ENCODE measurements at places on chromosomes 2 and 18. TPM values are rescaled to one million over a fixed set of nuclear protein-coding genes. Genes with fewer than 3 reads are reported as not detected.

DNA sequence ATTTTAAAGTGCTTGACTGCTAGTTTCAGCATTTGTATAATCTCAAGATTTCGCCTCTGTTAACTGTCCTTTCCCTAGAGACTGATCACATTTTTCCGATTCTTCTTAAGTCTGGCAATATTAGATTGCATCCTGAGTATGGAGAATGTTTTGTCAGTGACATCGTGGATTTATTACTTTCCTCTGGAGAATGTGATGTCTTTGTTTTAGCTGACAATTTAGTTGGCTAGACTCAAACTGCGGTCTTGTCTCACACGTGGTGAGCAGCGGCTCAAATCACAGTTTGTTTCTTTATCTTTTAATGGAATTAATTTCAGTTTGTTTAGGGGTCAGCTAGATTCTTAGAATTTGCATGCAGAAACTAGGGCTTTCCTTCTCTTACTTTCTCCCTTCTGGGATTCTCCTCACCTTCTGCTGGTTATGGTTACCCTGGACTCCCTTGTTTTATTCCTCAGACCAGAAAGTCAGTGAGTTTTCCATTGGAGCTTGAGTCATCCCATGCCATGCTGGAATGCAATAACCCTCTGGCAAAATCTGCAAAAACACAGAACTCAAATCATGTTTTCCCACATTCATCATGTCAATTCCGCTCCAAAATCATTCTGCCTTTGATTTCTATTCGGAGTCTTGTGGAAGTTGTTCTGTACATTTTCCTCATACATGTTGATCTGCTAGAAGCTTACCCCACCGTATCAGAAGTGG lies 327.2 kb upstream of the TRIB2 start:
- H3K4me3 ChIP-seq, result no peak overlapping the region
- H3K36me3 ChIP-seq, result no peaks in the 10 kb centered on the region

DNA sequence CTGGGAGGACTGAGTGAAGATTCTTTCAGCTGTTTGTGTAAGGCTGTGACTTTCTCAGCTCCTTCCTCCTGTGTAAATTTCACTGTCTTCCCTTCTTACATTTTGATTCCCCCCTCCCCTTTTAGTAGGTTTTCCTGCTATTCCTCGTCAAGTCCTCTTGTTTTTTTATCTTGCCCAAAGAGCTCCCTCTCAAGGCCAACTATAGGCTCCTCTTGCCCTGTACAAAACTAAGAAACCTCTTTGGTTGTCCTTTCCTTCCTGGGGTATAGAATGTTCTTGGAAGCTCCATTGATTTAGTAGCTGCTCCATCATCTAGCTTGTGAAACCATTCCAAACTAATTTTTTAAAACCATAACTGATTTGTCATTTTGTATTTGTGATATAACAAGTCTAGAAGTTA lies 7.3 kb downstream of the CCDC121 start:
- H3K27me3 ChIP-seq, result peaks cover 2% of the 10 kb centered on the region
- no peaks in the 10 kb centered on the region for H3K4me1 ChIP-seq
- DNase-seq, result no peak

DNA sequence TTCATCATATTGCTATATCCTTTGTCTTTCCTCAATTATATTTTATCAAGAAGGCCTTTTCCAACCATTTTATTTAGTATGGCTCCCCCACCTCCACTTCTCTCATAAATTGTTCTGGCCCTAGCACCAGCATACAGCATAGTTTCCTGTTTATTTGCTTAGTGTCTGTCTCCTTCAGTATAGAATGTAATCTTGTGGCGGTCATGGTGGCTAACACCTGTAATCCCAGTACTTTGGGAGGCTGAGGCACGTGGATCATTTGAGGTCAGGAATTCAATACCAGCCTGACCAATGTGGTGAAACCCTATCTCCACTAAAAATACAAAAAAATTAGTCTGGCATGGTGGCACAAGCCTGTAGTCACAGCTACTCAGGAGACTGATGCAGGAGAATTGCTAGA lies 39.6 kb upstream of the CLASP1 start:
- H3K27me3 ChIP-seq, result peaks cover 7% of the 10 kb centered on the region
- H3K36me3 ChIP-seq, result peaks cover 6% of the 10 kb centered on the region
- peaks cover 2% of the 10 kb centered on the region for H3K4me1 ChIP-seq
- H3K4me3 ChIP-seq, result no peak overlapping the region
- DNase-seq, result no peak

- no peak overlapping the region for H3K27ac ChIP-seq
- H3K4me3 ChIP-seq, result no peak overlapping the region
- no peaks in the 10 kb centered on the region for H3K4me1 ChIP-seq
- DNase-seq, result no peak
- H3K36me3 ChIP-seq, result no peaks in the 10 kb centered on the region
Observed at GRCh38 chr2:210954386-210954907, 398.0 kb downstream of the CPS1 start.

The ATP6V1B1 gene
- not detected for total RNA-seq

Measured in glutamatergic neuron (in vitro differentiated cells).